T-cell (primary cell): ENCODE measurements at places on chromosomes 3 and 15.

DNA sequence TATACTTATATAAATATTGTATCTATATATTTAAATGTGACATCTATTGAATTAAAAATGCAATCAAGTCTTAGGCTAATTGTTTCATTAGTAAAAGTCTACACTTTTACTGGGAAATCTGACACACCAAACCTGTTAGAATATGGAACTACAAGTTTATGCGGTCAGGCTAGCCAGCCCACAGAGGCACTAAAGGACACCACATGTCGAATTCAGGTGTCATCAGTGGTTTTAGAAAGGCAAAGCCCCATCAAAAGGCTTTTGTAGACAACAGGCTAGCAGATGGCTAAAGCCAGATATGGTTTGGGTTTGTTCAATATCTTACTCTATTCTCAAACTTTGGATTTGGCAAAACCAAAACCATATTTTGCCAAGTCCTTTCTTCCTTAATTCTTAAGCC lies 411.0 kb downstream of the MECOM start:
- DNase-seq: no peak

- peak; percentile 15 for DNase-seq
These were observed 14.1 kb downstream of the SPPL2A start for GRCh38 chr15:50751394-50751793.

GRCh38 chr15:99732124-99732750 lies 1.0 kb downstream of the LYSMD4 start:
- DNase-seq: no peak

DNA sequence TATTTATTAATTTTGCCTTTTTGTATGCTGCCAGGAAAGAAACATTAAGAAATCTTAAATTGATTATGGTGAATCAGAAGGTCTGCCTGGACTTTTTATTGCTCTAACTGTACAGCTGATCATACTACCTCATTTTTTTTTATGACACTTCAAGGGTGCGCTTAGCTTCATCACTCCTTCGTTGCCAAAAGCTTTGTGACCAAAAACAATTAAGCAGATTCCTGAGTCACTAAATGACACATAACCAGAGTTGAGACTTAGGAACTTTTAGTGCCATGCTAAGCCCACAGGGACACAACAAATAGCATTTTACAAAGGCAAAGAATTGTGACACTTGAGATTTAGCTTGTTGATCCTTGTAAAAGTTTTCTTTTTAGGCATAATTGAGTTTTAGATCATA lies 4.9 kb downstream of the ADIPOQ start:
- no peak for DNase-seq
